T-cell (primary cell): ENCODE measurements at places on chromosomes 2 and 18. TPM values are rescaled to one million over a fixed set of nuclear protein-coding genes. Genes with fewer than 3 reads are reported as not detected.

DNA sequence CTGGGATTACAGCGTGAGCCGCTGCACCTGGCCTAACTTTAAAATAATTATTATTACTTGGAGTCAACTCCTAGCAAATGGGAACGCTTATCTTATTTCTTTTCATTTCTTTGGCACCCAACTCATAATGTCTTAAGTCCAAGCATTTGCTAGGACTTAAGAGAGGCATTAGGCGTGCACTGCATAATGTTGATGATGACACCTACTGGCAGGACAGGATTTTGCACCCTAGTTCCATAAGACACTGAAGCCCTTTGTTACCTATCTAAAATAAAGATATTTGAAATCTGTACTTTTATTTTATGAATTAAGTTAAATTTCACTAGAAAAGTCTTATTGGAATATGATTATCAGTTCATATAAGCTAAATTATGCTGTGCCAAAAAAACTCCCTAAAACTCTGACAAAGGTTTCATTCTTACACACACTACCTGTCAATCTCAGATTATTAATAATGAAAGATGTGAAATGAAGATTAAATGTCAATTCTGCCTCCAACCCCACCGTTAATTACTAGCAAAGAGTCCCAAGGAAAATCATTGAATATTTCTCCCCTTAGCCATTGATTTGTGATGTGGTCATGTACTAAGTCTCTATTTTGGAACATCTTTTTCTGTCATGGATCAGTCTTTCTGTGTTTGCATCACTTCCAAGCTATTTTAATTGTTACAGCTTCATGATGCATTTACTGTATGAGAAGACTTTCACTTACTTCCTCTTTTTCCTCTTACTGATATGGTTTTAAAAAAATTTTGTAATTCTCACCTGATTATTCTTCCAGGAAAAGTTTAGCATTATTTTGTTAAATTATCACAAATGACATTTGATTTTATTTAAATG is 12.7 kb upstream of the CDH2 start:
- DNase-seq = no peak

HOXD12 gene
- total RNA-seq = not detected

DNA sequence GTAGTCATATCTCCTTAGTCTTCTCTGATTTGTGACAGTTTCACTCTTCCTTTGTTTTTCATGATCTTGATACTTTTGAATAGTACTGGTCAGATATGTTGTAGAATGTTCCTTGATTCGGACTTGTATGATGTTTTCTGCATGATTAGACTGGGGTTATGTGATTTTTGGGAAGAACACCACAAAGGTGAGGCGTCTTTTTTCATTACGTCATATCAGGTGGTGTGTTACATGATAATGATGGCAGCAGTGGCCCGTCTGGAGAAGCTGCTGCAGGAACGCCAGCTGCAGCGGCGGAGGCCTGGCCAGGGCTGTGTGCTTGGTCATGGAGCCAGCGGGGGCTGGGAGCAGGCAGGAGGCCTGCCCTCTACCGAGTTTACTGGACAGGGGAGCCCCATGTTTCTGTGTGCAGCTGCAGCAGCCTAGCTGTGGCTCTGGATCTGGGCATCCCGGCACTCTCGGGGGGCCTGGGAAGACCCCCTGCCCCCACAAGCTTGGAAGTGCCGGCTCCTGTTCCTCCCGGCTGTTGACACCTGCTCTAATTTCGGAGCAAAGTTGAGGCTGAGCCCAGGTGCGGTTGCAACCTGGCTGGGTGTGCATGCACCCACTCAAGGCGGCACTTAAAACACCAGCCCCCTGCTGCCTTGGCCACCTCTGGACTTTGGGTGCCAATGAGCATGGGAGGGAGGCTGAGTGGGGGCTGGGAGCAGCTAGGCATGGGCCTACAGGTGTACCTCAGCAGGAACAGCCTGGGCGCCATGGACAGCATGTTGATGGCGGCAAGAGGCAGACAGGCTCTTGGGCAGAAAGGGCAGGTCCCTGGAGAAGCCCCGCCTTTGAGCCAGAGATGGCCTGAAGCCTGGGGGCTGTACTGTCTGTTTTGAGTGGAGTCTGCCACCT is 26.1 kb downstream of the SLC4A10 start:
- DNase-seq = no peak

GRCh38 chr18:51185075-51185474 is 12.4 kb downstream of the MEX3C start:
- DNase-seq = no peak

GRCh38 chr18:76351961-76352581 is 143.0 kb downstream of the ZNF516 start:
- DNase-seq = no peak

GRCh38 chr18:11981192-11981542 is at the start of gene IMPA2:
Gene IMPA2 (plus strand): TSS chr18:11981507. CDS start chr18:11981670, 163 bp downstream.
- DNase-seq = no peak

DNA sequence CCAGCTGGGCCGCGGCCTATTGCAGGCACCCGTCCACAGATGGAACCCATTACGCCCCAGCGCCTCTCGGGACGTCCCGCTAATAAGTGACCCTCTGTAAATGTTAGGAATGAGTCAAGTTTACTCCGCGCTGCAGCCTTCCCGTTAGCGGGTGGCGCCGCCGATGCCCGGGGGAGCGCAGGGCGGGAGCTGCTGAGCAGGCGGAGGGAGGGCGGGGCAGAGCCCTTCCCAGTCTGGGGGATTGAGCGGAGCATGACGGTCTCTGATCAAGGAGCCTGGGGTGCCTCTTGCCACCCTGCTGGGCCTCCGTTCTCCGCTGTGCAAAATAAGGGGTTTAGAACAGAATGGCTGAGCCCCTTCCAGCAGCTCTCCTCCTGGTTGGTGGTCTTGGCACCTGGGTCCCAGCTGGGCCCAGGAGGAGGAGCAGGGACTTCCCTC is 10.5 kb downstream of the CROCC2 start:
- no peak for DNase-seq

DNA sequence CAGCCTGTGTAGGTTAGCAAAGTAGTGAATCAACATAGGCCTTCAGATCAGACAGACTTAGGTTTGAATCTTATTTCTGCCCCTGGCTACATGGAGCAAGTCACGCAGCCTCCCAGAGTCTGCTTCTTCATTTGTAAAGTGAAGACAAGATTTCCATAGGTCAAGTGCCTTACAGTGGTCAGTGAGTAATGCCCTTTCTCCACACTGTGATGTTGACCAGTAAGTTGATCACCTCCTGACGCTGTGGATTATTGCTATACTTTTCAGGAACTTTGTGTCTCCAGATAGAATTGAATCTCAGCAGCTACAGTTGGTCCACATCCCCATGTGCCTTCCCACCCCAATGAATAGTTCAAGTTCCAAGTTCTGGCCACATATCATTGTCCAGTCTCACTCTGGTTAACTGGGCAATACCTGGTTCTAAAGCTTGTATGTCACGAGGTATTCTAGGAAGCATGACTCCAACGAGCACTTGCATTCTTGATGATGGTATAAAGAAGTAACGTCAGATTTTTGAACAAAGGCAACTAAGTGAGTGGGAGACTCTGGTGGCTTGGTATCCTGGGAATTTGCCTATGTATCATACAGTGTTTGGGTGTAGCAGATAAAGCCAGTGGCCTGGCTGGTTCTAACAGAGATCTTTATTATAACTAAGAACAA is 2.1 kb upstream of the CLIP4 start:
- no peak for DNase-seq

DNA sequence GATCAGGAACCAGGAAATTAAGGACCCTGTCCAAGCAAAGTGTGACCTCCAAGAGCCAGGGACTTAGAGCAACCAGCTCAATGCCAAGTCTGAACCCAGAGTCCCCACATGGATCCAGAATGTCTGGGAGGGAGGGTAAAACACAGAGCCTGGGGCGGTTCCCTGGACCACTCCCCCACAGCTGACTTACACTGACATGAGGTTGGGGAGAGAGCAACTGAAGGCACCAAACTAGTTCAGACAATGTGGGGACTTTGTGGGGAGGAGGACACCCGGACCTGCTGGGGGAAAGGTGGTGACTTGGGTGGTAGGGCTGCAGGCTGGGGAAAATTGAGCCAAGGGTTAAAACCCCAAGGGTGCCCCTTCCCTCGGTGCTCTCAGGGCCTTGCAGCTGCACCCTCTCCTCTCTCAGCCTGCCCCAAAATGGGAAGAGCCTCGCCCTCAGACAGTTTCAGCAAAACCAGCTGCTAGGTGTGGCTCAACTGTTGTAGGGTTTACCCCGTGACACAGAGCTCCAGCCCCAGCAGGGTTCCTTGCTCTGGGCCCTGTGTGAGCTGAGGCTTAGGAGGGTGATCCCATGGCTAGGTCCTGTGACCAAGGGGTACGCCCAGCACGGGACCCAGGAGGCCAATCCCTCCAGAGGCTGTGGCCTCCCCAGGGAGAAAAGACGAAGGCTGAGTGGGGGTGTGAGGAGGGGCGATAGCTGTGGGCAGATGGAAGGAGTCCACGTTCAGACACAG is 28.6 kb downstream of the MARCO start:
- no peak for DNase-seq

GRCh38 chr2:191899410-191899809 is 52.5 kb upstream of the CAVIN2 start:
- DNase-seq = no peak

ASTL gene
- 5.4 TPM for total RNA-seq

- DNase-seq = no peak
These were observed 26.9 kb downstream of the SDC1 start for GRCh38 chr2:20198001-20198400.

- DNase-seq = no peak
These were observed 74.3 kb upstream of the CCDC150 start for GRCh38 chr2:196565106-196565765.

TEKT4 gene
- total RNA-seq = not detected

- no peak for DNase-seq
These were observed 133.9 kb upstream of the ARL4C start for GRCh38 chr2:234630801-234631261.

- no peak for DNase-seq
These were observed 19.1 kb downstream of the SERTAD2 start for GRCh38 chr2:64634345-64635267.
